ENCODE measurements at places on chromosomes 6 and 20.

GRCh38 chr20:50023116-50023805 is 40.5 kb downstream of the SNAI1 start:
- DNase-seq: no peak

GRCh38 chr6:16955899-16956298 is 146.0 kb upstream of the STMND1 start:
- DNase-seq: no peak

GRCh38 chr6:13339863-13340630 is 11.7 kb upstream of the TBC1D7 start:
- DNase-seq: no peak

- DNase-seq: peak; percentile 71
Measured at GRCh38 chr6:13873288-13874190, 51.2 kb upstream of the RNF182 start.

DNA sequence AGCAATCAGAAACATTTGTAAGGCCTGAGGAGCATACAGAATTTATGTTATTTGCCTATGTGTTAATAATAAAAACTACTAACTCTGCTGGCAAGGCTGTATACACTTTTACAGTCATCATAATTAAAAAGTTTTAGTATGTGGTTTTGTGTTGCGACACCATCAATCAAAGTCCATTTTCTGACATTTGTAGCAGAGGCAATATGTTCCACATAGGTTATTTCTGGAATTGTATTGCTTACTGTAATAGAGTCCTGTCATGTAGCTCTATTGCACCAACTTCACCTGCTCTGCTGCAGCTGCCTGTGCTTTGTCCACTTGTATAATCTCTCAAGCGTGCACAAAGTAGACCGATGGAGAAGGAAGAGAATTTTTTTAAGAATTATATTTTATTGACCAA is 501.8 kb downstream of the HACE1 start:
- no peak for DNase-seq
